Caco-2 (cell line): ENCODE measurements at places on chromosomes 16 and 17. TPM values are rescaled to one million over a fixed set of nuclear protein-coding genes. Genes with fewer than 3 reads are reported as not detected.

GRCh38 chr16:76235426-76235825 is 41.8 kb upstream of the CNTNAP4 start:
- DNase-seq = no peak

GRCh38 chr17:72518753-72519597 is 398.2 kb downstream of the SOX9 start:
- DNase-seq = peak; percentile 96

DNA sequence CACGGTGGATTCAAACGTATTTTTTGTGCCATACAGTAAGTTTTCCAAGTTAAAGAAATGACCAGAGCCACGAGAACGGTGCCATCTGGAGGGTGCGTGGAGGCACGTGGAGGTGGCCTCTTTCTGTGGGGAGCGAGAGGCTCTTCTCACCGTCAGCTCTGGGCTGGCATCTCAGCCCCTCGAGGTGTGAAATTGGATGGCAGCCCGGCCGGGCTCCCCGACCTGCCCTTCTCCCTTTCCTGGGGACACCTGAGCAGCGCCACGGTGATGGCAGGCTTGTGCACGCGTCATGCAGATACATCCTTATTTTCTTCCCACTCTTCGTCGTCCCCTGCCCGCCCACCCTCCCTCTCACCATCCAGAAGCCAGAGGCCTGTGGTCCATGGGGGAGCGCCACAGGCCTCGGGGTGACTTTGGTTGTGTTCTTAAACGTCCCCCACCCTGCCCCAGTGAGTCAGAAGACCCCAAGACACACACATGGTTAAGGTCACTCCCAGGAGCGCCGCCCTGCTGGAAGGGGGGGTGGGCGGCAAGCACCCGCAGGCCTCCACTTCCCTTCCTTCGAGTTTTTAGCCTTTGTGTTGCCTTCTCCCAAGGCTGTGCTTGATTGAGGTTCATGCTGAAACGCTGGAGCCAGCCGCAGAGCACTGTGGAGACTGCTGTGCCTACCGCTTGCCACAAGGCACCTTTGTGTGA is 109.4 kb downstream of the BANP start:
- DNase-seq = no peak

DNA sequence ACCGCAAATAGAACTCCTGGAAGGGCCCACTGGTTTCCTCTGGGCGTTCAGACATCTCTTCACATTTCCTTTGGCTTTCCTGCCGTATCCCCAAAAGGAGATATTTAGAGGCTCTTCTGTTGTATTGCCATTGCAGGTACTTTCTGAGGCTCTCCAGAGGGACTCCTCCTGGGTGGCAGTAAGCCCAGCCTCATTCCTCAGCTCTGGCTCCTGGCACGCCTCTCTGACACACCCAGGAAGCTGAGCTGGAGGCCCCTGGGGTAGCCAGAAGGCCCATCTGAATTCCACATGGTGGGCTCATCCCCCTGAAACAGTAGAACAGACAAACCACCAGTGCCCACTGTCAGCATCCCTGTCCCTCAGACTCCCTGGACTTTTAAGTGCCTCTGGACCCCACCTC is 206.7 kb downstream of the PARN start:
- DNase-seq = no peak

DNA sequence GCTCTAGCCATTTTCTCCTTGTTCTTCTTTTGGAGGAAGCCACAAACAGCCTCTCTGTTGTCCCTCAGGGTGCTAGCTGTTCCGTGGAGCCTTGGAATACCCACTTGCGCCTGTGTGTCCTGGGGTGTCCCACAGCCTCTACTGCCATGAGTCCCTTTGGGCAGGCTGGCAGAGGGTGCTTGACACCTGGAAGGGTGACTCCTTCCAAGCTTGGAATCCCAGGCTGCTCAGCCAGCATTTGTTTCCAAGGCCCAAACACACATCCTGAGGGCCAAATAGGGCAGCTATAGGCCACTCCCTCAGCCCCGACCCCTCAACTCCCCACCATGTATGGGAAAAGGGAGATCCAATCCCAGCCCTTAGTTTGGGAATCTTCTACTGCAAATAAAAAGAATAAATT is 14.9 kb downstream of the ZNHIT3 start:
- DNase-seq = no peak

- no peak for DNase-seq
These were observed 73.9 kb upstream of the TANC2 start for GRCh38 chr17:62892061-62892675.

GRCh38 chr16:78957317-78958100 is 643.0 kb downstream of the MAF start:
- no peak for DNase-seq

SNX20 gene
- total RNA-seq = not detected in 2 replicates

KIF22 gene
- 134 and 152 TPM in 2 replicates for total RNA-seq

LITAF gene
- 47.9 and 60.9 TPM in 2 replicates for total RNA-seq
